Epithelial cell of proximal tubule (primary cell): ENCODE measurements at places on chromosomes 1 and 21. TPM values are rescaled to one million over a fixed set of nuclear protein-coding genes. Genes with fewer than 3 reads are reported as not detected.

The OR2G3 gene
- total RNA-seq, result not detected in 2 replicates

The DRAXIN gene
- under 0.01 and 0.12 TPM in 2 replicates for total RNA-seq

- DNase-seq, result no peak
Observed at GRCh38 chr1:178101654-178102053, 7.8 kb downstream of the RASAL2 start.

GRCh38 chr1:149844101-149844500 is 55.3 kb upstream of the BOLA1 start:
- no peak for DNase-seq

DNA sequence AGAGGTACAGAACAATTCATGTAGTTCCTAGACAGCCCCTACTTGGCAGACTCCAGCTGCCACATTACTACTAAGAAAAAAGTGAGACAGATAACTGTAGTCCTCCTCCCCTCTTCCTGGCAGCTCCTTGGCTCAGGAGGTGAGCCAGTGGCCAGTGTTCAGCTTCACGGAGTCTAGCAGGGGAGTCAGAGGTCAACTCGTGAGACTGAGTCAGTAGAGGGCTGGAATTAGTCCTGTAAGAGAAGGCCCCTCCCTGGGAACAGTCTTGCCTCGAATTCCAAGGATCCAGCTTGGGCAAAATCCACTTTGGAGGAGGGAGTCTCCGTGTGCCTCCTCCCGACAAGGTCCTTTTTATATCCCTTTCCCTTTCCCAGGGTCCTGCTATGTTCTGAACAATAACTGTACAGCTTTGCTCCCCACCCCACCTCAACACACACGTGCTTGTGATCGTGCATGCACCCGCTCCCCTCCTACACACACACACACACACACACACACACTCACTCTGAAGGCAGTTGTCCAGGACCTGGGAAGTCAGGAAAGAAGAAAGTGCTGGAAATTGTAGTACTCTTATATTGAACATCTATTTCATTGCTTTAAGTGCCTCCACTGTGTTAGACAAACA is 22.5 kb upstream of the SLC27A3 start:
- peak; percentile 98 for DNase-seq

DNA sequence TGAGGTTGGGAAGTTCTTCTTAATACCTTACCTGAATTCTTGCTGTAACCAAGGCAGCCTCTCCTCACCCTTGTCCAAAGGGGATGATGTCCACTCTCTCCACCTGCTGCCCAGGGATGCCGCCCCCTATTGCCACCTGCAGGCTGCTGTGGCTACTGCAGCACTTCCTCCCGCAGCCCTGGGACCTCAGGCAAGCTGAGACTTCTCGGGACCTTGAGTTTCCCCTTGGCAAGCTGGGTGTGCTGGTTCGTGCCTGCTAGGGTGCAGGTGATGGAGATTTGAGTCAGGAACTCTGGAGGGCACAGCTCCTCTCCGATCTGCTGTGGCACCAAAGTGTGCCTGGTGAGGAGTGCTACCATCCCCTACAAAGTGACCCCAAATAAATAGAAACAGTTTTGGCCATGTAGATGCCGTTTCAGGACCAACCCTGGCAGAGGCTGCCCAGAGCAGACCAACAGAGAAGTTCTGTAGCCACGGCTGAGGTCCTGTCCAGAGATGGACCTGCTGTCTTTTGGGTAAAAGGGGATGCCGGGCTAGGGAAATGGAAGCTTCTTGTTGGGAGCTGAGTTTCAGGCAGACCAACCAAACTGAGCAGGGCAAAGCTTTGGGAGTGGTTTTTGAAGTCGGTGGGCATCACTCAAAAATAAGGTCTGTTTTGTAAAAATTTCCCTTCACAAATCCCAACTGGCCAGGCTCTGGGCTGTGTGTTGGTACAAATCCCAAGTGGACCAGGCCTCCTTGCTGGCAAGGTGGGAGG is 31.7 kb downstream of the RUNX3 start:
- no peak for DNase-seq

DNA sequence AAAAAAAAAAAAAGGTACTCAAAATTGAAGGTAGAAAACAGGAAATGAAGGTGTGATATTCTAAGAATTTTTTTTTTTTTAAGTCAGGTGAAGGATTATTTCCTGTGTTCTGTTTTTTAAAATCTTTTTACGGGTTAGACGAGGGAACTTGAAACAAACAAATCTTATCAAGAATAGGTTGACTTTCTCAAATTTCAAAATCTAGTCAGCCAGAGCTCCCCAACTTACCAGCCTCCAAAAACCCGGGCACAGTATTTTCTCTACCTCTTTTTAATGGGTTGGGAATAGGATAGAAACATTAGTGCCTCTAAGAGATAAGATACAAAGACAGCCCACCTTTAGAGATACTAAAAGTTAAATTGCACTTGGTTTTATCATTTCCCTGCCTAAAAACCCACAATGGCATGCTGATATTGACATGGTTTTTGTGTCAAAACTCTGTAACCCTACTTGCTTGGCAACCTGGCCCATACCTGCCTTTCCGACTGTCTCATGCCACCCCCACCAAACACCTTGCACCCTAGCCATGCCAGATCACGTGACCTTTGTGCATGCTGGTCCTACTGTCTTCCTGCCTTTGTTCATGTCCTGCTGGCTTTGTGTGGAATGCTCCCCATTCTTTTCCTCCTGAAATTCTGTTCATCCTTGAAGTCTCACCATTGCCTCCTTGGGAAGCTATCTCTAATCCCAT is 4.2 kb downstream of the RCAN3 start:
- no peak for DNase-seq

GRCh38 chr21:43983390-43983789 is 28.7 kb upstream of the TRAPPC10 start:
- no peak for DNase-seq

DNA sequence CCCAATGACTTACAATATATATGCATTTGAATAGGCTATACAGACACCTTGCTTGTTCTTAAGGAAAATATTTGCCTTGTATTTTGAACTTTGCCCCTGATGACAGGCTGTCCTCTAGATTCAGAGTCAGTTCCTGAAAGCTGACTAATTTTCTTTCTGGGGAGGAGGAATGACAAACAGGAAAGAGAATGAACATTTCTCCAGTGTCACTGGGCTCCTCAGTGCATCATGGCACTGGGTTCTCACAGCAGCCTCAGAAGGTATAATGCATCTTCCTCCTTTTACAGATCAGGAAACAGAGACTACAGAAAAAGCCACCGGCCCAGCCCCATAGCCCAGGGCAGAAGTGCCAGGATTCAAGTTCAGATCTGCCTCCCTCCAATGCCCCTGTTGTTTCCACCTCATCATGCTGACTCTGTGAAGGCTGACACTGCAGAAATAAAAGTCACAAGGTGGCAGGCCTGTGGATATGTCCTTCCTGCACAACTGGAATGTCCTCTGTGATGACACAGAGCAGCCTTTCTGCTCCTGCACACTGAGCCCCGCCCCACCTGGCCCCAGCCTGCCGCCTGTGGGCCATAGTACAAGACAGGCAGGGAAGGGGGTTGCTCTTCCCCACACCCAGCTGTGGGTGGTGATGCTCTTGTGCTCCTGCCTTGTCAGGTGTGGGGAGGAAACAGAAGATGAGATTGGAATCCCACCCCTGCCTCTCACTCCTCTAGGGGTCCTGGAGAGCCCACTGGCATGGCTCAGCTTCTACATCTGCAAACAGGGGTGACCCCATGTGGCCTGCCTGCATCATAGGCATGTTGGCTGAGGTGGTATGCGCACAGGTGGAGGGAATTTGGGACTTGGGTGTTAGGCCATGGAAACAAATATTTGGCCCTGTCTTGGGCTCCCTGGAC is 6.4 kb downstream of the TTC22 start:
- no peak for DNase-seq

GRCh38 chr21:39581414-39581813 is 31.3 kb upstream of the B3GALT5 start:
- no peak for DNase-seq

- DNase-seq, result no peak
Observed at GRCh38 chr1:21335750-21336224, 45.5 kb upstream of the ECE1 start.

DNA sequence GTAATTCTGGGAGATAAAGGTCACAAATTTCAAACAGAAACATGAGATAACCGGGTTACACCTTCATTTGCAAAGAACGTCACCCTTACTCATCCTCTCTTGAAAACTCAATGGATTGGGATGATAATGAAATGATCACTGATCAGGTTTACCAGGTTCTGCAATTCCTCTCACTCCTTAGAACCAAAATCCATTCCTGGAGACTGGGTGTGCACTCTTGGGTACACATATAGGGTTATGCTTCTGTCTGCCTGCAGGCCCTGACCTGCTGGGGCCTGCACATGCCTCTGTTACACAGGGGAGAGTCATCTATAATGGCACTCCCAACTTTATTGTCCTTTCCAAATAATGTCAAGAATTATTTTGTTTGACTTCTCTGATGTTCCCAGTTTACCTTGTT is 8.3 kb downstream of the SUSD4 start:
- DNase-seq, result no peak

DNA sequence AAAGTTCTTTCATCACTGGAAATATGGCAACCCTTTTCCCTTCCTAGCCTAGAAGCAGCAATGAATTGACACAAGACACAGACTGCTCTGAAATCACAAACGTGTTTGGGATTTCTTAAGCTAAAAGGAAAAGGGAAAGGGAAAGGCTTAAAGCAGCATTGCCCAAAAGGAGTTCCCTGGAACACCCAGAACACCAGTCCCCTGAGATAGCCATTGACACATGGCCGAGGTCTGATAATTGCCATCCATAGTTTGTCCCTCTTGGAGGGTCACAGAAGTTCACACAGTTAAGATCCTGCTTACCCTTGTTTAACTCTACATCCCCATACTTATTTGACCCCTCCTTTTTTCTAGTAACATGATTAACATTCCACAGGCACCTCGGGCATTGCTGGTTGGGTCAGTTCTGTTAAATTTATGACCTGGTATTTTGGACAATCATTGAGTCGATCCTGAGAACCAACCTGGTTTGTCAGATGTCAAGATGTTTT is 72.9 kb downstream of the ZNF281 start:
- no peak for DNase-seq

DNA sequence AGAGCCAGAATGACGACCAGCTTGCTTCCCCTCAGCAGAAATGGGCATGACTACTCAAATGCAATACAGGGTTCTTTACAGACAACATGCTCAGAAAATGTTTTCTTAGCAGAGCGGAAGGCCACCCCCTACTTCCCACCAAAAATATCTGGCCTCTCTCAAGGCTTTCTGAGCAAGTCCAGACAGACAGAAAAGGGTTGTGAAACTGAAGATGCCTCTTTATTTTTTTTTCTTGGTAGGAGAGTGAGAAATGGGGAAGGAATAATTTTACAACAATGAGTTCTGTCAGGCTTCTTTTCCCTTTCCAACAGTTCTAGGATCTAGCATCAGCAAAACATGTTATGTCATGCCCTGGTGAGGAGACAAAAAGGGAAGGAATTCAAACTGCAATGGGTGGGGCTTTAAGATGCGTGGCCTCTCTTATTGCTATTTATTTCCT is 172.0 kb upstream of the CAMK1G start:
- DNase-seq, result no peak
